ENCODE measurements at places on chromosomes 1 and 21. TPM values are rescaled to one million over a fixed set of nuclear protein-coding genes. Genes with fewer than 3 reads are reported as not detected.

DNA sequence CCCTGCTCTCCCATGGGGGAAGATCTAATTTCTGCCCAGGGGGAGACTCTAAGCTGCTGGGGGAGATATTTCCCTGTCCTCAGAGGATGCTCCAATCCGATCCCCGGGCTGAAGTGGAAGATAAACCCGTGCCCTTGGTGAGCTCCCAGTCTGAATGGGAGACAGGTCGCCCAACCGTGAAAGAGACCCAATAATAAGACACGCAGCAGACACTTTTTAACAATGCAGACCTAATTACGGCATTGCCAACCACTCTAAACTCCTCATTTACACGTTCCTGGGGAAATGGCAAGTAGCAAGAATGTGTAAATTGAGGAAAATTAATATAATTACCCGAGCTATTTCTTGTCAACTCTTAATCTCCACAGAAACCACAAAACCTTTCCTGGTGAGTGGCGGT is 48.7 kb upstream of the ACTL8 start:
- no peak for DNase-seq
- H3K4me1 ChIP-seq = no peaks in the 10 kb centered on the region
- no peak overlapping the region for H3K27ac ChIP-seq

- DNase-seq = no peak
- no peaks in the 10 kb centered on the region for H3K36me3 ChIP-seq
- no peak overlapping the region for H3K4me3 ChIP-seq
- no peaks in the 10 kb centered on the region for H3K4me1 ChIP-seq
- no peak overlapping the region for H3K27ac ChIP-seq
- H3K27me3 ChIP-seq = peaks cover 15% of the 10 kb centered on the region
Observed at GRCh38 chr1:17930635-17931034, 175.5 kb downstream of the ACTL8 start.

- H3K27me3 ChIP-seq = no peaks in the 10 kb centered on the region
- peak overlapping the region; percentile 100 for H3K27ac ChIP-seq
- peak; percentile 97 for DNase-seq
- H3K4me3 ChIP-seq = peak overlapping the region; percentile 86
- H3K4me1 ChIP-seq = peaks cover 25% of the 10 kb centered on the region
Observed at GRCh38 chr1:22039594-22040285, 12.8 kb upstream of the CDC42 start.

DNA sequence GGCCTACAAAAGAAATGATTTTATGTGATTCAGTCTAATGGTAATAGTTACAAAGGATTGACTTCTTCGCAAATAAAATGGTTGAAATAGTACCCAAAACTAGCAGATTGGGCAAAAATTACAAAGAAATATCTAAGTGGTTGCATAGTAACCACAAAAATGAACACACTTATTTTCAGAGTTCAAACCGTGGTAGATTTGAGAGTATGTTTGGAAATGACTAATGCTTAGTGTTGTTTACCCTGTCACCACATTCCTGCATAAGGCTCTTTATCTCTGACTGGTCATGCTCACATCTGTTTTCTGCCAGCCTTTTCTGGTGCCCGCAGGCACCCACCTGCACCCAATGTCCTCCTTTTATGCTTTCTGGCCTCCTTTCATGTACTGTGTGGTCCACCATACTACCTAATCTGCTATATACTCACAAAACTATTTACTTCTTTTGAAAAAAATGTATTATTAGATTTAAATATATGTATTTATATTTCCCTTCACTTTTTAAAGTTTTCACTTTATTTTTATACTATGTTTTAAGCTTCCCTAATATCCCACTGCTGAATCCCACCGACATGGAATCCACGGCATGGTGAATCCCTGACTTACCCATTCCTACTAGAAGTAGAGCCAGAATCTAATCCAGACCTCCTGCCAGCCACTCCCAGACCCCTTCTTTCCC is 30.3 kb downstream of the PTPRC start:
- H3K27ac ChIP-seq = peak overlapping the region; percentile 92
- H3K36me3 ChIP-seq = peaks cover 5% of the 10 kb centered on the region
- H3K4me3 ChIP-seq = peak overlapping the region; percentile 70
- DNase-seq = no peak
- peaks cover 92% of the 10 kb centered on the region for H3K4me1 ChIP-seq

GRCh38 chr1:215900684-215901083 is 333.6 kb downstream of the KCTD3 start:
- no peaks in the 10 kb centered on the region for H3K27me3 ChIP-seq
- no peaks in the 10 kb centered on the region for H3K4me1 ChIP-seq

- H3K36me3 ChIP-seq = peaks cover 24% of the 10 kb centered on the region
- no peak overlapping the region for H3K4me3 ChIP-seq
- H3K27ac ChIP-seq = peak overlapping the region; percentile 74
Observed at GRCh38 chr1:89035080-89035479, 12.4 kb upstream of the GBP3 start.

DNA sequence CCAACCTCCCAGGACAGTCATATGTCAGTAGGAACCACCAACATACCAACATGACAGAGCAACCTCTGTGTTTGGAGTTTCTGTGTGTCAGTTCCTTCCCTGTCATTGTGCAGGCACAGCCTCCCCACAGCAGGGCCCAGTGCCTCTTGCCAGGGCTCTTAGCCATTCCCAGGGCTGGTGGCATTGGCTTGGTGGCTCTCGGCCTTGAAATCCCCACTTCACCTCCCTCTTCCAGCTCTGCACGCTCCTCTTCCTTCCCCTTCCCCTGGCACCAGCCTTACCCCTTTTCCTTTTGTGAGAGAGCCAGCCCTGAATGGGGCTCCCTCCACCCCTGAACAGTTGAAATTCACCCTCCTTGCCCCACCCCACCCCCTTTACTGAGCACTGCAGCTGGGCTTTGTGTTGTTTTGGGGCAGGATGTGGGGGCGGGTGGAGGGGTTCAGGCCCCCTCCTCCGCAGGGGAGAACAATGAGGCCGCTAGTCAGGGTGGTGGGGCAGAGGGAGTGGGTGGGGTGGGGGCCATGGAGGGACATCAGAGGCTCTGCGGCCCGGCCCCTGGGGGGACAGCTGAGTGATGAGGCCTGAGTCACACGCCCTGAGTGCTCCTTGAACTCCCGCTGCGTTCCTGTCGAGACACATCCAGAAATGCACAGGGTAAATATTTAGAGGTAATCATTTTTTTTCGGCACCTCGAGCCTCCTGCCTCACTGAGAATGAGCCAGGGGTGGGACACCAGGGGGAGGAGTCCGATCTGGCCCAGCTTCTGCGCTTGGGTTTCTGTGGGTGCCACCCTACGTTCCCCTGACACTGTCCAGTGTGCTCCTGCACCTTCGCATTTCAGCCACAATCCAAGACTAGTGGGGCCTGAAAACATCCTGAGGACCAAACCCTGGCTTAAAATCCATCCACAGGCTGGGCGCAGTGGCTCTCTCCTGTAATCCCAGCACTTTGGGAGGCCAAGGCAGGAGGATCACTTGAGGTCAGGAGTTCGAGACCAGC is 28.6 kb downstream of the LGR6 start:
- H3K36me3 ChIP-seq = no peaks in the 10 kb centered on the region
- peaks cover 29% of the 10 kb centered on the region for H3K27me3 ChIP-seq
- peaks cover 13% of the 10 kb centered on the region for H3K4me1 ChIP-seq
- no peak for DNase-seq

GRCh38 chr1:167066333-167067122 is 23.6 kb downstream of the GPA33 start:
- no peaks in the 10 kb centered on the region for H3K27me3 ChIP-seq
- no peaks in the 10 kb centered on the region for H3K36me3 ChIP-seq
- H3K27ac ChIP-seq = no peak overlapping the region

GRCh38 chr1:226873771-226874578 is 3.6 kb downstream of the PSEN2 start:
- no peaks in the 10 kb centered on the region for H3K36me3 ChIP-seq
- H3K27me3 ChIP-seq = peaks cover 7% of the 10 kb centered on the region
- H3K4me3 ChIP-seq = no peak overlapping the region
- DNase-seq = no peak

GRCh38 chr1:228366866-228367741 is 39.5 kb downstream of the TRIM11 start:
- DNase-seq = no peak
- H3K4me1 ChIP-seq = no peaks in the 10 kb centered on the region

- H3K27ac ChIP-seq = no peak overlapping the region
- no peaks in the 10 kb centered on the region for H3K27me3 ChIP-seq
- no peaks in the 10 kb centered on the region for H3K4me1 ChIP-seq
- H3K4me3 ChIP-seq = no peak overlapping the region
- DNase-seq = no peak
Observed at GRCh38 chr1:93735722-93736121, 54.1 kb upstream of the BCAR3 start.

GRCh38 chr1:167454894-167455785 is 63.2 kb downstream of the CD247 start:
- peaks cover 74% of the 10 kb centered on the region for H3K4me1 ChIP-seq
- peak overlapping the region; percentile 83 for H3K4me3 ChIP-seq
- no peaks in the 10 kb centered on the region for H3K36me3 ChIP-seq

- no peak for DNase-seq
- H3K27ac ChIP-seq = no peak overlapping the region
- peaks cover 9% of the 10 kb centered on the region for H3K27me3 ChIP-seq
- H3K4me1 ChIP-seq = no peaks in the 10 kb centered on the region
Observed at GRCh38 chr1:223074445-223075300, 68.4 kb downstream of the TLR5 start.

GRCh38 chr21:46675595-46676280 is 40.3 kb downstream of the PRMT2 start:
- DNase-seq = no peak
- no peak overlapping the region for H3K27ac ChIP-seq
- H3K27me3 ChIP-seq = no peaks in the 10 kb centered on the region
- peaks cover 3% of the 10 kb centered on the region for H3K4me1 ChIP-seq
- H3K4me3 ChIP-seq = no peak overlapping the region

DNA sequence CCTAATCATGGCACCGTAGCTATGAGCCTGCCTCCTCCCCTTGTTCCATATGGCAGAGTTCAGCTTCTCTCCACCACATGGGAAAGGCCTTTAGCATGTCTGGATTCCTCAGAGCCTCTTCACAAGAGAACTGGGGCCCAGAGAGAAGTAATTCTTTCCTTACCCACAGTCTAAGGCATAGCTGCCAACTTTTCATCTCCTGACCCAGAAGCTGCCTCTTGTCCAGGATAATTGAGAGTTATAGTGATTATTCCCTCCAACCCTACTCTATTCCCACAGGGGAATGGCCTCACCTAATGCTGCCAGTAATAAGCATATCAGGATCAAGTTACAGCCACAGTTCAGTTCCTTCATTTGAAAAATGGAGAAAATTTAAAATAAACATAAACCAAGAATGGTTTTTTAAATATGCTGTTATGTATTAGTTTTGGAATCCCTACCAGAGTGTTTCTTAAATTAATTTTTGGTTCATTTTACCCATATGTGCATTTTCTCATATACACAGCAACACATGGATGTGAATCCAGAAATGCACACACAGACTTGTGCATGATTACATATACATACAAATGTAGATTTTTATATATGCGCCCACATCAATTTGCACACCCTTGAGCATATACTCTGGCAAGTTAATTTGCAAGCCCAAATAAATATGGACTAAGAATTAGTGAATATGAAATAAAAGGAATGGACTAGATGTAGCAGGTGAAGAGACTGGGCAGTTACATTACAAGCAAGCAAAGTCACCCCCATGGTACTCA is 63.9 kb upstream of the WARS2 start:
- H3K27me3 ChIP-seq = no peaks in the 10 kb centered on the region
- peaks cover 33% of the 10 kb centered on the region for H3K36me3 ChIP-seq
- H3K27ac ChIP-seq = no peak overlapping the region
- no peak overlapping the region for H3K4me3 ChIP-seq
- no peaks in the 10 kb centered on the region for H3K4me1 ChIP-seq

- DNase-seq = no peak
- no peak overlapping the region for H3K4me3 ChIP-seq
- no peaks in the 10 kb centered on the region for H3K36me3 ChIP-seq
- no peaks in the 10 kb centered on the region for H3K4me1 ChIP-seq
Observed at GRCh38 chr1:237054313-237054712, 12.3 kb downstream of the RYR2 start.

GRCh38 chr1:156402331-156403020 is 33.5 kb downstream of the RHBG start:
- H3K27me3 ChIP-seq = peaks cover 8% of the 10 kb centered on the region
- no peak overlapping the region for H3K27ac ChIP-seq
- no peak for DNase-seq

- H3K4me1 ChIP-seq = peaks cover 12% of the 10 kb centered on the region
- no peaks in the 10 kb centered on the region for H3K36me3 ChIP-seq
- no peak overlapping the region for H3K4me3 ChIP-seq
- no peak for DNase-seq
Observed at GRCh38 chr1:21902026-21903012, 34.8 kb downstream of the HSPG2 start.

- H3K27ac ChIP-seq = no peak overlapping the region
- H3K4me3 ChIP-seq = no peak overlapping the region
- H3K27me3 ChIP-seq = no peaks in the 10 kb centered on the region
- peaks cover 8% of the 10 kb centered on the region for H3K36me3 ChIP-seq
Observed at GRCh38 chr21:44377201-44377921, 23.9 kb downstream of the TRPM2 start.

DNA sequence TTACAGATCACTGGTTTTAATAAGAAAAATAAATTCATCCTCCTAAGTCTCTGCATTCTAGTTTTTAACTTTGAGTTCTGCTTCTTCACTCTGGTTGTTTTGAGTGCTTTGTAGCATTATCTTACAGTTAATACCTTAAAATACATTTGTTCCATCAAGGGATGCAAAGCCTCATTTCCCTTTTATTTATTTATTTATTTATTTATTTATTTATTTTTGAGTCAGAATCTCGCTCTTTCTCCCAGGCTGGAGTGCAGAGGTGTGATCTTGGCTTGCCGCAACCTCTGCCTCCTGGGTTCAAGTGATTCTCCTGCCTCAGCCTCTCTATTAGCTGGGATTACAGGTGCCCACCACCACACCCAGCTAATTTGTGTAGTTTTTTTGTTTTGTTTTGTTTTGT is 147.8 kb downstream of the ZNF326 start:
- no peak for DNase-seq
- no peak overlapping the region for H3K4me3 ChIP-seq
- H3K27ac ChIP-seq = no peak overlapping the region
- H3K36me3 ChIP-seq = peaks cover 18% of the 10 kb centered on the region
- no peaks in the 10 kb centered on the region for H3K4me1 ChIP-seq

DNA sequence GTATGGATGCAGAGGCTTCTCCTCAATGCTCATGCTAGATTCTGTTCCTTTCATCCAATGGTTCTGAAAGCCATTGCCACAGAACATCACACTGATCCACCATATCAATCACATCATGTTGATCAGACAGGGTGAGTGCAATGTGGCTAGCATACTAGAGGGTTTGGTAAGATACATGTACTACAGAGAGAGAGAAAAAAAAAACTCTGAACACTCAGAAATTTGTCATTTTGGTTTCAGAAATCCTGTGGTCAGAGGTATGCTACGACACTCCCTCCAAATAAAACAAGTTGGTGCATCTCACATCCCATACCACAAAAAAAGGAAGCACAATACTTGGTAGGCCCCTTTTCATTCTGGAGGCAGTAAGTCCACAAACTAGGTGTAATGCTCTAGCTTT is 35.4 kb downstream of the OR10J1 start:
- no peak overlapping the region for H3K4me3 ChIP-seq
- DNase-seq = no peak
- peaks cover 20% of the 10 kb centered on the region for H3K27me3 ChIP-seq
- H3K27ac ChIP-seq = no peak overlapping the region
- no peaks in the 10 kb centered on the region for H3K4me1 ChIP-seq

- peaks cover 23% of the 10 kb centered on the region for H3K27me3 ChIP-seq
- H3K4me1 ChIP-seq = no peaks in the 10 kb centered on the region
- H3K4me3 ChIP-seq = no peak overlapping the region
Observed at GRCh38 chr1:7263021-7263960, 478.0 kb downstream of the CAMTA1 start.

TCP10L gene
- total RNA-seq = 0.42 TPM

SERTAD4 gene
- not detected for total RNA-seq

ALX3 gene
- not detected for total RNA-seq

AVPR1B gene
- not detected for total RNA-seq

COQ8A gene
- 77.9 TPM for total RNA-seq
